ENCODE measurements at places on chromosomes 1 and 21. TPM values are rescaled to one million over a fixed set of nuclear protein-coding genes. Genes with fewer than 3 reads are reported as not detected.

DNA sequence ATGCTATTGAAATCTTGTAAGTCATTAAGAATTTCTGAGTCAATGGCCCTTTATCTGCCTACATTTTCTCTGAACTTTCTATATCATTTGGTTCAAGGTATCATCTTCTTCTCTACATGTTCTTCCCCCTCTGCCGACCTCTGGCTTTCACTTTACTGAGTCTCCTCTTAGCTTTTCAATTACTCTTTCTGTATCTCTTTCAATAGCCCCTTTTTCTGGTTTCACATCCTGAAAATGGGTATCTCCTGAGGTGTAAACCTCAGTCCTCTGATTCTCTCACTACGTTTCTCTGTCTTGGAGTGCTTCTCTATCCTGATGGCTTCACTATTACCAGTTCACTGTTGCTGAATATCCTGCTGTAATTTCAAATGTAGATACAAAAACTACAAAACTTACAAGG lies 98.9 kb downstream of the LYST start:
- no peaks in the 10 kb centered on the region for H3K27me3 ChIP-seq
- H3K27ac ChIP-seq, result no peak overlapping the region
- no peak overlapping the region for H3K4me3 ChIP-seq
- no peak for DNase-seq
- no peaks in the 10 kb centered on the region for H3K36me3 ChIP-seq
- H3K4me1 ChIP-seq, result no peaks in the 10 kb centered on the region

GRCh38 chr1:235502601-235503402 lies 1.4 kb downstream of the B3GALNT2 start:
- peak overlapping the region; percentile 73 for H3K27ac ChIP-seq
- DNase-seq, result no peak
- H3K4me1 ChIP-seq, result peaks cover 10% of the 10 kb centered on the region
- H3K27me3 ChIP-seq, result peaks cover 10% of the 10 kb centered on the region

GRCh38 chr1:19360016-19360415 lies 47.9 kb downstream of the SLC66A1 start:
- no peaks in the 10 kb centered on the region for H3K36me3 ChIP-seq
- no peak overlapping the region for H3K27ac ChIP-seq
- peak overlapping the region; percentile 26 for H3K4me3 ChIP-seq
- H3K27me3 ChIP-seq, result peaks cover 2% of the 10 kb centered on the region

DNA sequence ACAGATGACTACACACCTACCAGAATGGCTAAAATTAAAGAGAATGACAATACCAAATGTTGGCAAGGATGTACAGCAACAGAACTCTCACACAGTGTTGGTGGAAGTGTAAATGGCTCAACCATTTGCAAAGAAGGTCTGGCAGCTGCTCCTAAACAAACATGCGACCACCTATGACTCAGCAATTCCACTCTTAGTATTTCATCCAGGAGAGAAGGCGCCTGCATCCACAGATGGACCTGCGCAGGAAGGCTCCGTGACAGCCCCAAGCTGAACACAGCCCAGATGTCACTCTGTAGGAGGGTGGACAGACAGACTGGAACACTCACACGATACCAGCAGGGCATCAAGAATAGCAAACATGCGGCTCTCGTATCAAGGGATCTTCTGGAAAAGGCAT lies 6.7 kb downstream of the PTTG1IP start:
- H3K4me1 ChIP-seq, result peaks cover 67% of the 10 kb centered on the region
- DNase-seq, result peak; percentile 63
- peaks cover 16% of the 10 kb centered on the region for H3K27me3 ChIP-seq
- peak overlapping the region; percentile 99 for H3K27ac ChIP-seq
- H3K36me3 ChIP-seq, result no peaks in the 10 kb centered on the region
- peak overlapping the region; percentile 83 for H3K4me3 ChIP-seq

DNA sequence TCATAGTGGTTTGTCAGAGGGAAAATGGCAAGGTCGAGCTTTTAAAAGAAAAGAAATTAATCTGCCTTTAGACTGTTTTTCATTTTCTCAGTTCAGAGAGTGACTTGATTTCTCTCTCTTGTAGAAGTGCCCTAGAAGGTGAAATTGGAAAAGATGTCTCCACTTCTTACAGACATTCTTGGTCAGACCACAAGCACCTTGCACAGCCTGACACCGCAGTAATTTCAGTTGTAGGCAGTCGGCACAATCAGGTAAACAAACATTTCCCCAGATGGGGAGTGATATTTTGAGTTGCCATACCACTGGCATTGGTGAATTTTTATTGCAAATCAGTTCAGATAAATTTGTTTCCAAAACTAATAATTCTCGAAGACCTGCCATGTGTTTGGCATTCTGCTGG lies 86.8 kb downstream of the PHTF1 start:
- H3K36me3 ChIP-seq, result peaks cover 8% of the 10 kb centered on the region
- no peak overlapping the region for H3K4me3 ChIP-seq

GRCh38 chr1:158121604-158122254 lies 59.0 kb upstream of the CD1D start:
- peaks cover 5% of the 10 kb centered on the region for H3K27me3 ChIP-seq
- no peak overlapping the region for H3K27ac ChIP-seq
- no peaks in the 10 kb centered on the region for H3K36me3 ChIP-seq
- no peak overlapping the region for H3K4me3 ChIP-seq

- no peaks in the 10 kb centered on the region for H3K27me3 ChIP-seq
- H3K4me1 ChIP-seq, result no peaks in the 10 kb centered on the region
- no peak for DNase-seq
- no peak overlapping the region for H3K27ac ChIP-seq
Measured at GRCh38 chr21:35394634-35395369, 345.7 kb upstream of the RUNX1 start.

GRCh38 chr1:248805876-248806275 lies 19.8 kb downstream of the SH3BP5L start:
- H3K36me3 ChIP-seq, result no peaks in the 10 kb centered on the region
- no peak overlapping the region for H3K4me3 ChIP-seq
- no peak overlapping the region for H3K27ac ChIP-seq
- H3K27me3 ChIP-seq, result peaks cover 9% of the 10 kb centered on the region
- H3K4me1 ChIP-seq, result no peaks in the 10 kb centered on the region

DNA sequence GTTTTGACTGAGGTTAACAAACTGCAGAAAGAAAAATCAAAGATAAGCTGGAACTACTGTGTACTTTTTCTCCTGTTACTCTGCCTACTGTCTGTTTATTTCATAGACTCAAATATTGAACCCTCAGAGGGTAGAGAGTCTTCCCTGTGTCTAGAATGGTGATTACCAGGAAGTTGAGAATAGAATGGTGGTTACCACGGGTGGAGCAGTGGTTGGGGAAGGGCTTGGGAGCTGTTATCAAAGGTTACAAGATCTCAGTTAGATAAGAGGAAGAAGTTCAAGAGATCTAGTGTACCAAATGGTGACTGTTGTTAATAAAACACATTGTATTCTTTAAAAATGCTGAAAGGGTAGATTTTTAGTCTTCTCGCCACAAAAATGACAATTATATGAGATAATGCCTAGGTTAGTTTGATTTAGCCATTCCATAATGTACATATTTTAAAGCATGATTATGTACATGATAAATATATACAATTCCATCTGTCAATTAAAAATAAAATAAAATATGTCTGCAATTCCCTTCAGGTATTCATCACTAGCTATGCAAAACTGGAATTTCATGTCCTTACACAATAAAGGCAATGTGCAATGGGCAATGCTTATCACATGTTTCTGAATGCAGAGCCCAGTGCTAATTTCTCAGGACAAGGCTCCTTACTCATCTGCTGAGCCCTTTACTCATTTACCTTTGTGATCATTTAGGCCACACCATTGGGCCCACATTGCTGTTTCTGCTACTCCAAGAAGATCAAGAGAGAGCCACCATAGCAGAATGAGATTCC lies 474.3 kb upstream of the CAMK1G start:
- no peak overlapping the region for H3K4me3 ChIP-seq
- DNase-seq, result no peak
- peaks cover 46% of the 10 kb centered on the region for H3K4me1 ChIP-seq

DNA sequence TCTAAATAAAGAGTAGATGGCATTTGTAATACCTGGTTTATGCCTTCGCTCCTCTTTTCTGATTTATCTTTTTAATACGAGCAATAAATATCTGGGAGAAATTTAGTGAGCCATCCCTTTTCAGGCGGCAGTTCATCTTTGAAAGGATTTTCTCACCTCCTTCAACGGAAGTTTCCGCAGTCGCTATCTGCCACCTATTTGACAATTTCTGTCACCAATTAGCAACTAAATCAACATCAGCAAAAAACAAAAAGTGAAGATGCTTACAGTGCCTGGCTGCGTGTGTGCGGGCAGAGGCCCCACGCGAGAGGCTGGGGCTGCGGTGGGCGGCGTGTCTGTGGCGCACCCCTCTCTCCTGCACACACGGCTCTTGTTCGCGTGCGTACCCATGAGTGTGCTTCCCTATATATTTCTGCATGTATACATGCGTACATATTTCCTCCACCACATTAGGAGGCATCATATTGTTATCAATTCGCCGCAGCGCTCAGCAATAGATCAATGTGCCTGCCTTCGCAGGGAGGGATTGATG lies 117.3 kb upstream of the BARHL2 start:
- peaks cover 14% of the 10 kb centered on the region for H3K4me1 ChIP-seq
- DNase-seq, result no peak
- peak overlapping the region; percentile 51 for H3K4me3 ChIP-seq
- H3K27me3 ChIP-seq, result peaks cover 10% of the 10 kb centered on the region
- H3K36me3 ChIP-seq, result no peaks in the 10 kb centered on the region

DNA sequence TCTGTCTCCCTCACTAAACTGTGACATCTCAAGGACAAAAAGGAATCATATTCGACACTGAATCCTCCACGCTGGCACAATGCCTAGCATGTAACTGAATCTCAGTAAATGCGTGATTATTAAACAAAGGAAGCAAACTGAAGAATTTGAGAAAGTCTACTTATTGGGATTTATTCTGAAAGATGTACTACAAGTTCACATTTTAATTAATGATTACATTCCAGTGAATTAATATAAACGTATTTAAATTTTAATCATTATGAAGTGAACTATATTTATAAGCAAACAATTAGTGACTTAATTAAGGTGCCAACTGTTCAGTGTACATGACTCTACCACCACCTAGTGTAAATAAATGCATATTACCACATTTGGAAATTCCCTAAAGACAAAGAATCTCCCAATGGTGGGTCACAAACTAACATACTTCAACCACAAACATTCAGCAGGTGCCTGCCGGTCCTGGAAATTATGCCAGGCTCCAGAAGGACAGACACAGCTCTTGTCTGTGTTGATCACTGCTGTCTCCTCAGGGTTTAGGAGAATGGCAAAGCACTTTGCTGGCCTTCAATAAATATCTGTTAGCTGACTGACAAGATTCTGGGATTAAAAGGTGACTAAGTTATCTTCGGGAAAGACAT lies 56.3 kb downstream of the SMYD3 start:
- no peak overlapping the region for H3K27ac ChIP-seq
- peaks cover 20% of the 10 kb centered on the region for H3K4me1 ChIP-seq
- H3K36me3 ChIP-seq, result peaks cover 3% of the 10 kb centered on the region
- no peak for DNase-seq
- no peaks in the 10 kb centered on the region for H3K27me3 ChIP-seq

Gene PLA2G4A
- not detected for total RNA-seq

Gene HSPA6
- not detected for total RNA-seq

All from glutamatergic neuron (in vitro differentiated cells).